ENCODE measurements at places on chromosomes 7 and 10.

DNA sequence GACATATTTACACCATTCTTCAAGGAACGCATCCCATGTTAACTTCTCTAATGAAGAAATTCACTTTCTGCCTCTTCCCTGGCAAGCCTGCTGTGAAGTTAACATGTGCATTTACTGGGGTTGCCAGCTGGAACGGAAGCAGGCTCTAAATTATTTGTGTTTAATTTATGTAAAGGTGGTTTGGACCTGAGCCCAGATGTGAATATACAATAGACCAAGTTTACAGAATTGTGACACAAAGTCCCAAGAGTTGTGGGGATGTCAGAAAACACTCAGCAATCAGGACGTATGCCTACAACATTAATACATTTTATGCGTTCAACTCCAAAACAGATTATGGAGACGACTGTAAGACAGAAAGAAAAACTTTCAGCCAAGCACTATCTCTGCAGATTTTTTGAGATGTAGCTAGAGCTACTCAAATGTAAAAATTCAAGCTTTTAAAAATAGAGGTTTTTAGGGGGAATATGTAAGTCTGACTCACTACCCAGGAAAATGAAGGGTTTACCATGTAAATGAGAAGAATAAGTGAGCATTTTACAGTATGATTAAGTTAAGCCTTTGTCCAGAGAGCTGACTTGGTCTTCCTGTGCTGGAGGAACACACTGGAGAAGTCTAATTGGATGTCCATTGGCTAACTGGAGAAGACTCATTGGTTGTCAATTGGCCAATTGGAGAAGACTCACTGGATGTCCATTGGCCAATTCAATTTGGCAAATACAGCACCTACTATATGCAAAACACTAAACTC lies 19.5 kb downstream of the NRP1 start:
- DNase-seq = no peak

- DNase-seq = no peak
These were observed 72.5 kb downstream of the SYPL1 start for GRCh38 chr7:106039486-106040060.

DNA sequence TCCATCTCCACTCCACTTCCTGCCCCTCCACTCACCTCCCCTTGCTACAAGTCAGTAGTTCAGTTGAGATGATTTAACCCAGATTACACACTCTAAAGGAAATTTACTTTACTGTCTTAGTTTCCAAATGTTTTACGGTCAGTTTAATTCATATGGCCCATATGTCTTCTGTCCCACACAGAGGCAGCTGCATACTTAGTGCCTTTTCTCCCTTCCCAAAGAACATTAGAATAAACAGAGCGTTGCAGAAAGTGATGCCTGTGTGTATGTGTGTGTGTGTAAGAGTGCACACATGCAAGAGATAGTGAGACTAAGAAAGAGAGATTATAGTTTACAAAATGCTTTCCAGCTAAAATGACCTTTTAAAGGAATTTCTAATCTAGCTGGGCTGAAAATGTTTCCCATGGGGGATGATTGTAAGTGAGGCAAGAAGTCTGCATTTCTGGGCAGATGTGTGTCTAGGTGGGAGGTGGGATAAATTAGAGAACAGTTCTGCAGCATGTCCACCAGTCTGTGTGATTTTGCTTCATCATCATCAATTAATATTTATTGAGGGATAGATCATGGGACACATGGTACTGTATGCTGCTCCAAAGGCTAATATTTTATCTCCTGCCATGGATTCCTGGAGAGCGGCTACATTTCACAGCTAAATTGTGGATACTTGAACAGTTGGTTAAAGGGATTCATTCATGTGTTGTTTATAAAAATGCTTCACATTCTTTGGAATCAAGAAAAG lies 81.5 kb downstream of the NXPH1 start:
- no peak for DNase-seq

DNA sequence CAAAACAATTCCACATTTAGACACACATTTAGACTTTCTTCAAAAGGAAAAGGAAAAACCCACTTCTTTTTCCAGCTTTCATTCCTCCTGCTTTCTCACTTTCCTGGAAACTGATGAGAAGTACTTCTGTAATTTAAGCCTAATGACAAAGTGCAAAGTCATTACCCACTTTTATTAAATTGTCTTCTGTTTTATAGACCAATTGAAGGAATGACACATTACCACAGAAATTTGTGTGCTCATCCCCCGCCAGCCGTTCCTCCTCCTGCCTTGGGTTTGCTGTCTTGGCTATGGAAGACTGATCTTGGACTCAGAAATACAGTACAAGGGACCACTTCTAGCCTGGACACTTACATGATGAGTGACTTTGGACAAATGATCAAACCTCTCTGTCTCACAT lies 717.8 kb downstream of the SORCS3 start:
- DNase-seq = no peak

DNA sequence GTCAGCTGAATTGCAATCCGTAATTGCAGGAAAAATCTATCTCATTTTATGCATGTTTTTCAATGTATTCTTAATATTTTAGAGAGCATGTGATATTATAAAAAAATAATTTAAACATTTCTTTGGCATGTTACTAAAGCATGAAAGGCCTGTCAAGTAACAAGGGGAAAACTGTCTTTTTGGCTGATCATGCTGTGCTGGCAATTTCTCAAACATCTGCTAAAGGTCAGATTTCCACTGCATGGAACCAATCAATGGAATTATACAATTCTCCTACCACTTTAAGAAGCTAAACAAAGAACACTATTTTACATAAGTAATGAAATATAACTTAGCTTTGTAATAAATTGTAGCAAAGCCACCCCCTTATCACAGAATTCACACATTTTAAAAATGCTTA lies 49.4 kb downstream of the JMJD1C start:
- no peak for DNase-seq

GRCh38 chr10:75233444-75234016 lies 2.2 kb downstream of the COMTD1 start:
- no peak for DNase-seq

DNA sequence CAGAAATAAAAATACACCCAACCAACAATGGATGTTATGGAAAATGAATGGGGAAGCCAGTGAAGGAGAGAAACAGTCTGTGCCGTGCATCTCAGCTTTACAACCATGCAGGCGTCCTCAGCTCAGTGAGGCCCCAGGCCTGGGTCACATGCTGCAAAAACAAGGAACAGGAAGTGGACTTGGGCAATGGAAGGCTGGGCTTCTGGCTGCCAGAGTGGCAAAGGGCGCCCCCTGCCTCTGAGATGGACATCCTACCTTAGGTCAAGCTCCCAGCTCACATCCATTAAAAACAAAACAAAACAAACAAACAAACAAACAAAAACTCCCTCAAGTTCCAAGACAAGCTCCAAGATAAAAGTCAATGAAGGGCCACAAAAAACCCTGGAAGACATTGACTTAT lies 54.7 kb upstream of the AFAP1L2 start:
- DNase-seq = no peak

- no peak for DNase-seq
These were observed 16.5 kb downstream of the DENND11 start for GRCh38 chr7:141685285-141686023.

- no peak for DNase-seq
These were observed 192.9 kb downstream of the EVX1 start for GRCh38 chr7:27435461-27435860.

- DNase-seq = no peak
These were observed 2.8 kb upstream of the DEPP1 start for GRCh38 chr10:44981172-44982113.

DNA sequence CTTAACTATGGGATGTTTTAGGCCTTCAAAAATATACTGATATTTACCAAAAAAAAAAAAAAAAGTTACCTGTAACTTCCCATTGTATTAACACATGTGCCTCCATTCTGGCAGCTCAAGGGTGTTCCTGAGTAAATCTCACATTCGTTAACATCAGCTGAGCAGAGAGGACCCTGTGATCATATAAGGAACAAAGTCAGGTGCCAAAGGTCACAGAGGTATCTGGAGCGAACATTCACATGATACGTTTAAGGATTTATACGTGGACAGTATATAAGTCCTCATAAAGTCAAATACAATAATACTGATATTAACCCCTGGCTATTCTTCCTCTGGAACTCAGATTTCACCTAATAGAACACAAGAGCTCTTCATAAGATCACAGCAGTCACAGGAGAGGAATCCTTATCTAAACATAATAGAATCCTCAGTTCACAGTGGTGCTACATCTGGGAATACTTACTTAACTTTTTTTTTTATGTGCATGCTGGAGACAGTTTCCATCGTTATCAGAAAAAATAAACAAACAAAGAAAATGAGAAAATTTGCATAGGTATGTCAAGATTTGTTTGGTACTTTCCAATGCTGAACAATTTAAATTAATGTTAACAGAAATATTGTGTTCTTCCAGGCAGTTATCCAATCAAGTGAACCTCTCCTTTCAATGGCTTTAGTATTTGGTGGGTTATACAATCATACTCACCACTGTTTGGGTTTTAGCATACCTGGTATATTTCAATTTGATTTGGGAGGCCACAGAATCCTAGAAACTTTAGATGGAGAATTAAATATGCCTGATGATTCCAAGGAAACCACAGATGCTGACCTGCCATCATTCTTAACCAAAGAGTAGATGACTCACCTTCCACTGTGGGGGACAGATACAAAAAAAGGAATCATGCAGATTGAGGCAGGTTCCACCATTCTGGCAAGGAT lies 6.6 kb downstream of the CUBN start:
- DNase-seq = no peak

DNA sequence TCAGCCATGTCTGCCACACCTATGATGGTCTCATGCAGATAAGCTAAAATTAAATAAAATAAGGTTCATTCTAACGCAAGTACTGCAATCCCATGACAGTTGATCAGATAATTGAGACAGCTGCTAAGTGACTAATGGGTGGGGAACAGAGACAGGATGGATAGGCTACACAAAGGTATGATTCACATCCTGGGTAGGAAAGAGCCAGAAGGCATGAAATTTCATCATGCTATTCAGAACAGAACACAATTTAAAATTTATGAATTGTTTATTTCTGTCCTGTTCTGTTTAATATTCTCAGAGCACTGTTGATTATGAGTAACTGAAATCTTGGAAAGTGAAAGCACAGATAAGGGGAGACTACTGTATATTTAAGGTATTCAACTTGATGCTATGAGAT lies 381.8 kb upstream of the SORCS1 start:
- DNase-seq = no peak

GRCh38 chr10:100904917-100905316 lies 7.8 kb upstream of the SLF2 start:
- DNase-seq = no peak

GRCh38 chr7:80047856-80048459 lies 86.7 kb upstream of the GNAI1 start:
- no peak for DNase-seq

DNA sequence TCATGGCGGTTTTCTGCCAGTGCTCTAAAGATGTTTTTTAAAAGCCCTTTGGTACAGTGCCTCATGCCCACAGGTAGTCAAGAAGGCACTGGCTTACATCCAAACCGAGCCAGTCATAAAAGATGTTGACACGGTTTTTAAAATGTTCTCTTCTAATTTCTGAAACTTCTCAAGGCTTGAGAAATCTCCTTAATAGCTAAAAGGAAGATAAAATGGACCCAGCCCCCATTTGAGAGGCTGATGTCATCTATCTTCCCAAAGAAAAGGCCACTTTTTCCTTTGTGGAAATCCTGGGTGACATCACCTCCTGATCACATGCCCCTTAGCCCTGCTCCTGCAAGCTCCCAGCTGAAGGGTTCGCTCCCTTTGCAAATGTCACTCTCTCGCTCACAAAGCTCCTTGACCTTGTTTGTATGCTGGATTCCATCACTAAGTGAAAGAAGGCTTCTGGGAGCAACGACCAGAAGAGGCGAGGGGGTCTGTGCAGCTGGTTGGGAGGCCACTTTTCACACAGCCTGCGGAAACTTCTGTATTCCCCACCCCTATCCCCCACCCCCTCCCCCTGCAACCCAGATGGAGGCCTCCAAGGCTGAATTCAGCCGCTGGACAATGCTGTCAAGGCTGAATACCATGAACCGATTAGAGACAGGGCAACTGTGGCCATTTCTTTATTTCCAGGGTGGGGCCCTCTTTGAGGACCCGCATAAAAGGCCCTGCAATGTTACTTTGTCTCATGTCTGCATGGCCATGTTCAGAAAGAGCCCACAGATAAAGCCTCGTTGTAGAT lies 122.8 kb downstream of the CUBN start:
- DNase-seq = no peak

DNA sequence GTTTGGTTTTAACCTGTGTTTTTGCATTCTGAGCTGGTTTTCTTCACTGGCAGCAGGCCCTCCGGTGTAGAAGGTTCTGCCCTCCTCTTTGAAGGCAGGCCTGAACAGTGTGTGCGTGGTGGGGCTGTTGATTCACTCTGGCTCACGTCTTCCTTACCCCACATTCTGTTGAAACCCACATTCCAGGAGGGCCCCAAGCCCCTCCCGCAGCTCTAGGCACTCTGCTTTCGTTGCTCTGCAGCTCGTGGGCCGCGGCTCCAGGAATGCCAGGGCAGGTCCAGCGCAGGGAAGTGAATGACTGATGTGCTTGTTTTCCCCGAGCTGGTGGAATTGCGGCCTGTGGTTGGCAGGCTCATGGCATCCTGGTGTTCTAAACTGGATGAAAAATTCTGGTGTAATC lies 49.0 kb downstream of the HTRA1 start:
- DNase-seq = no peak

- DNase-seq = no peak
These were observed 127.9 kb upstream of the SEM1 start for GRCh38 chr7:96837593-96837992.

GRCh38 chr10:130043491-130043890 lies 67.1 kb downstream of the C10orf143 start:
- no peak for DNase-seq

DNA sequence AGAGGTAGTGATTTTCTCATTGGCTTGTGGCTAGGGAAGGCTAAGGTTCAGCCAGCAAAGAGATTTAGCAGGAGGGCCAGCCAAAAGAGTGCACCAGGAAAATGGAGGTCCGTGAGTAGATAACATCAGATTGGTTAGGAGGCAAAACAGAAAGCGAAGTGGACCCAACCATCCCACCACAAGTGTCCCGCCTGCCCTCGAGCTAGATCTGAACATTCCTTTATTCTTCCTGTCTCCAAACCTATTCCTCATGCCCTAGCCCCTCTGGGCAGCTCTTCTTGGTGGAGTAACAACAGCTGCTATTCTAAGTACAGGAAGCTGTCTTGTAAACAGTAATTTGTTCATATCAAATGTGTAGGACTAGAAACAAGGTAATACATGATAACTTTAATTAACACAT lies 85.7 kb upstream of the BET1 start:
- DNase-seq = no peak

GRCh38 chr7:72925546-72926120 lies 738 bp downstream of the POM121 start:
- DNase-seq = no peak
